NCI-H146 (cell line): ENCODE measurements at places on chromosomes 4 and X.

GRCh38 chr4:24659241-24659961, 75.0 kb upstream of the DHX15 start:
- no peak for DNase-seq

DNA sequence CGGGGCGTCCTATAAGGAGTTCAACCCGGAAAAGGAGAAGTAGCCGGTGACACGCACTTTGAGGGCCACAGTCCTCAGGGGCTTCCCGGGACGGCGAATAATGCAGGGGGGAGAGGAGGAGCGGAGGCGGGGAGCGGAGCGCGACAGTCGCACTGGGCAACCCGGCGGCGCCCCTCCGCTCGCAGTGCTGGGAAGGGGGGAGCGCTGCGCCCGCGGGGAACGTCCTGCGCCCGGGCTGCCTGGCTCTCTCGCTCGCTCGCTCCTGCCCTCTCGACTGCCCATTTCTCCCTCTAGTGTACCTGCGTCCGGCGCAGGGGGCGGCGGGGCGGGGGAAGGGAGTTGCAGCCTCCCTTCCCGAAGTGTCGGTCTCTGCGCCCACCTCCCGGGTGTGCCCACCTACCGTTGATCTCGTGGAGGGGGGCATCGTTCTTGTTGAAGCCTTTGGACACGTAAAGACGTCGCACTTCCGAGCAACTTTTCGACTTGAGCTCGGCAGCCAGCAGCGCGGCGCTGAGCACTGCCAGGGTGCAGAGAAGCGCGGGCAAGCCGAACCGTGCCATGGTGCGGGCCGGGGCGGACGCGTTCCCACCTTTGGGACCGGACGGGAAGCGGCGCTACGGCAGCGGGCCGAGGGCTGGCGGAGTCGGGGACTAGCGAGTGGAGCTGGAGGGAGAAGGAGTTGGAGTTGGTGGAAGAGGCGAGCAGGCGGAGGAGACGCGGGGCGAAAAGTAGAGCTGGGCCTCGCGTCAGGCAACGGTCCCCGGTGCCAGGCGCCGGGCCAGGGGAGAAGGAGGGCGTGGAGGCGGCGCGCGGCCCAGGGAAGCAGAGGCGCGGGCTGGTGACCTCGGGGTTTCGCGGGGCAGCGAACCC, 648 bp downstream of the GPC4 start:
- DNase-seq, result no peak

DNA sequence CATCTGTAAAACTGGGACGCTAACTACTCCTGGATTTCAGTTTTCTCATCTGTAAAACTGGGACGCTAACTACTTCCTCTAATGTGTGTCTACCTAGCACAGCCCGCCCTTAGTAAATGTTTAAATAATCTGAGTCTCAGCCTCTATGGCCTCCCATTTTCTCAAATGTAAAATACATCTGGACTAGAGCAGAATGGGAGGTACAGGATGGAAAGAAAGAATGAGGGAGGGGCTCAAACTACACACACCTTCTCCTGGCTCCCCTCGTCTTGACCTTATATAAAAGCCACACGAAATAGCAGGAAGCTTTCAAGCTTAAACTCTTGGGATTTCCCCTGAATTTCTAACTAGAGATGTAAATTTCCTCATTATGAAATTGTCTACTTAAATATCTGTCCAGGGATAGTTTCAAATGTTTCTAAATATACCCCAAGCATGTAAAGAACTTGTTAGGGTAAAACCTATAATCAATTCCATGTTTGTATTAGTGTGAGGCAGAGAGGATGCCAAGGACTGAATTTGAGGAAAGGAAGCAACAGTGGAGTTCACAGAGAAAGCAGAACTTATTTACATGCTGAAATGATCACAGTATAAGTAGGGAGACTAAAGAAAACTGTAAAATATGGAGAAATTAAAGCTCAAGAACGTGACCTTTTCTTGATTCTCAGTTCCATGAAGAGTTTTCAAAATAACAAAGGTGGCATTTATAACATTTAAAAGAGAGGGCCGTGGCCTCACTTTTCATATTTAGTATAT, 220.0 kb downstream of the NWD2 start:
- DNase-seq, result no peak

DNA sequence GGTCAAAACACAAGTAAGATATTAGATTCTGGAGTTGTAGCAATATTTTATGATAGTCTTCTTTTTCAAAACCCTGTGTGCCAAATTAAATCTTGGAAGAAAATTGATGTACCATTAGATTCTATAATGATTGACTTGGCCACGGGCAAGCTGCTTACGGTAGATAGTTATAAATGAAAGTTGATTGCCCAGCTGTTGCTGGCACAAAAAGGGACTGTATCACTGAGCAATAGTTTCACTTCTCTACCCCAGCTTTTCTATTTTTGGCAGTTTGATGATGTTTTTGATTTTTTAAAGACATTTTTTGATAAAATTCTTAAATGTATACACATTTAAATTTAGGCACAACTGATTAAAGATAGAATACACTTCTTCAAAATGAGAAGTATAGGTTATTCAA, 333.3 kb downstream of the TRAM1L1 start:
- DNase-seq, result no peak

GRCh38 chr4:153788413-153789276, at the start of gene SFRP2:
TSS of gene SFRP2 (minus strand) at chr4:153789083. CDS start at chr4:153788835, 248 bp downstream.
- DNase-seq, result no peak

DNA sequence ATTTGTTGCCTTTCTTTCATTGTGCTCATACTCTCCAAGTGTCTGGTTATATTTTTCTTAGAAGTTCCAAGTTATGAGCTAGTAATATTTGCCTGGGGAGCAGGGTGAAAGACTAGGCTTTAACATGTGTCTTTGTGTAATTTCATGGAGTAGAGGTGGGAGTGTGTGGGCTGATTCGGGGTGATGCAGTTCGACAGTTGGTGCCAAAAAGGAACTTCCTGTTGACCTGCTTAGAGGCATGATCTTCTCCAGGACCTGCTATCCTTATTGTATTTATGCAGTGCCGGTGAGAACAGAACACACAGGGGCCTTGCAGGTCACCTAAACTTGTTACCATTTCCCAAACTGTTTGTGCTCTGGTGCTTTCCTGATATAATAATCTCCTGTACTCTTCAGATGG, 21.2 kb downstream of the USP53 start:
- DNase-seq, result no peak

DNA sequence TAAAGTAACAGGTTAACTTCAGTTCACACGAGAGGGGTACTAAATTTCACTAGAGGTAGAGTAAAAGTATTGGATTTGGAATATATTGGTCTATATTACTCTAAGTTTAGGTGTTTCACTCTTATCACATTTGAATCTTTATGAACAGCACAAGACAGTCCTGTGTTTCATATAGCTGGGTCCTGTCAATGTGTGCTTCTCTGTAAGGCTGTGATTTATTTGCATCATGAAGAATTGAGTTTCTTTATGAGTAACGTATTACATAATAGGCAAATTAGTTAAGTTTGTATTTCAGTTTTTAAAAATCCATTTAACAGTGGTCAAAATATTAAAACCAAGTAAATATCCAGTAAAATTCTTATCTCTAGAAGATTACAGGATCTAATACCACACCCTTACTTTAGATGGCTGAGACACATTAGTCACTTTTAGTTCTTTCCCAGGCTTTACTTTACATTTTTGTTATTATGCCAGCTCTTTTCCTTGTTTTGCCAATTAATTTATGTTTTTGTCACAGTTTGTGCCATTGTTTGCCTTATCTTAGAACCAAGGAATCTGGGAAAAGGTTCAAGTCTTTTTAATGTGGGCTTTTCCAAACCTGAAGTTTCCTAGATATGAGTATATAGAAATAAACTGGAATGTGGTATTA, 32.1 kb downstream of the NUDT6 start:
- no peak for DNase-seq

- no peak for DNase-seq
Observed at GRCh38 chr4:7759216-7759615, 180.4 kb downstream of the AFAP1 start.
